ENCODE measurements at places on chromosomes 1 and 21.

DNA sequence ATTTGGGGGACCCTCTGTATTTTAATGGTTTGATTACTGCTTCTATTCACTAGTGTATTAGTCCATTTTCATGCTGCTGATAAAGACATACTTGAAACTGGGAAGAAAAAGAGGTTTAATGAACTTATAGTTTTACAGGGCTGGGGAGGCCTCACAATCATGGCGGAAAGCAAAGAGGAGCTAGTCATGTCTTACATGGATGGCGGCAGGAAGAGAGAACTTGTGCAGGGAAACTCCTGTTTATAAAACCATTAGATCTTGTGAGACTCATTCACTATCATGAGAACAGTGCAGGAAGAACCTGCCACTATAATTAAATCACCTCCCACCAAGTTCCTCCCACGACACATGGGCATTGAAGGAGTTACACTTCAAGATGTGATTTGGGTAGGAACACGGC lies 464.5 kb upstream of the RGS18 start:
- DNase-seq: no peak

- DNase-seq: no peak
Measured at GRCh38 chr1:172758259-172758658, 99.4 kb downstream of the FASLG start.

DNA sequence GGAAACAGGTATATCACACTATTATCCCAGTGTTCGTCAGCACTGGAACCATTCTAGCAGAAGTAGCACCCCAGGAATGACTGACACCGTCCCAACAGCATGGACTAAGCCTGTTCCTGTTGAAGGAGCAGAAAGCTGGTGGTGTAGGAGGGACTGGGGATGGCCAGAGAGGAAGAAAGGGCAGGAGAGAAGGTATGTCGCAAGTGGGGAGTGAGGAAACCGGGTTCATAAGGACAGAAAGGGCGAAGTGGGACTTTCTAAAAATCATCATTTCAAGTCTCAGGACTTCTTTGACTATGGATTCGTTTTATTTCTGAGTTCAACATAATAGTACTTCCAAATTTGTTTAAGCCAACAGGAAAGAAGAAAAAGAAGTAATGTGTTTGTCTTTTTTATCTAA lies 19.7 kb upstream of the MX1 start:
- DNase-seq: no peak

DNA sequence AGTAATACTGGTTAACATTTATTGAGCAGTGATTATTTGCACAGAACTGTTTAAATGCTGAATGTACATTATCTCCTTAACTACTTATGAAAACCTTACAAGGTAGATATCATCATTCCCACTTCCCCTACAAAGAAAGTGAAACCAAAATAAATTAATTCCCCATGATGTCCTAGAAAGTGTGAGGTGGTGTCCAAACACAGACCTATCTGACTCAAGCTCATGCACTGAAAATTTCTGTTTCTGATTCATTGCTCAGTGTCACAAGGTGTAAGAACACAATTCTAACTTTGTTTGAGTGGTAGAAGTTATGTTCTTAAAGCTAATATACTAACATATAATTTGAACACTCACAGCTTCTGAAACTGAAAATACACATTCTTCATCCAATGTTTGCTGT lies 178.7 kb downstream of the MRPL39 start:
- DNase-seq: no peak

DNA sequence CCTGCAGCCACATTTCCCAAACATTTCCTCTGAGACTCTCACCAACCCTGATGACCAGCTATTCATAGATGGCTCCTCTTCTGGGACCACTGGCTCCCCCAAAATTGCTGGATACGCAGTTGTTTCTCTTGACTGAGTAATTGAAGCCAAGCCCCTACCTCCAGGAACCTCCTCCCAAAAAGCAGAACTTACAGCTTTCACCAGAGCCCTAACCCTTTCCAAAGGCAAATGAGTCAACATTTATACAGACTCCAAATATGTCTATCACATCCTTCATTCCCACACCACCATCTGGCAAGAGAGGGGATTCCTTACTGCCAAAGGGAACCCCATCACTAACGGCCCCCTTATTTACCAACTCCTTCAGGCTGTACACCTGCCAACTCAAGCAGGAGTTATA lies 20.3 kb upstream of the CA6 start:
- no peak for DNase-seq
